Stimulated activated CD4-positive, alpha-beta T cell treated with anti-CD3 and anti-CD28 coated beads, TNF-alpha, amount 100 ng/mL, for 1 hour (primary cell): ENCODE measurements at places on chromosomes 13 and 19.

DNA sequence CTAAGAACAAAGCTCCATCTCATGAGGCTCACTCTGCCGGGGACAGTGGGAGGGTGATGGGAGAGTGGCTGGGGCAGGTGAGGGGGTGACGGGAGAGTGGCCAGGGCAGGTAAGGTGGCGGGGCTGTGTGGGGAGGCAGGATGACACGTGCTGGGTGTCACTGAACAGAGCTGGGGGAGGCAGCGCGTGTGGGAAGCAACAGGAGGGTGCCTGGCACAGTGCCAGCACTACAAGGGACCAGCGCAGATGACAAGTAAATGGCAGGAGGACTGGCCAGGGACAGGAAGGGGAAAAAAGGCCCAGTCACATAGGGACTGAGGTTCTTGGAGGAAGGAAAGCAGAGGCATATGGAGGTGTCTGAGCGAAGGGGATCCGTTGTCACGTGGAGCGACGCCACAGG lies 129.9 kb downstream of the RNF17 start:
- DNase-seq = no peak

- no peak for DNase-seq
These were observed 1624.1 kb upstream of the PRR20A start for GRCh38 chr13:55516610-55517009.

DNA sequence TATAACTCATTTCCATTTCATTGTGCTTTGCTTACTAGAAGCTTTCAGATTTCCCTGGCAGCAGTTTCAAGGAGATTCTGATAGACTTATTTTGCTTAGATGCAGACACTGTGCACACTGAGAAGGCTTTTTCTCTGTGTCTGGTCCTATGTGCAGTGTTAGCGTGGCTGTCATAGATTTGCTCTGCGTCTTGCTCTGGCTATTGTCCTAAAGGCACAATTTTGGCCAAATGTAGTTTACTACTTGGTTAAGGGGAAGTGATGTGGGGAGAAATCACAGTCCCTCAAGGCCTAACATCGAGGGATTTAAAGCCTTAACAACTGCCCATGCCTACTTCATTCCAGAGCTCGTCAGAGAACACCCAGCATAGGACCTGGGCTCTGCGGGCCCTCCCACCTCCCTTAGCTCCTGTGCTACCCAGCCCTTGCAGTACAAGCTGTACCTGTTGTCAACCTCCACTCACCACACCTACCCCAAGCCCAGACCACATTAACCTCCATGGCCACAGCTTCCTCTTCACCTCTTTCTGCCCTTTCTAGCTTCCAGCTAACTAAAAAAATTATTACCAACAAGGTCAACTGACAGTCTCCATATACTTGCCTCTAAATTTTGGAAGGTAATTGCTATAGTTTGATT lies 38.9 kb upstream of the KATNAL1 start:
- peak; percentile 7 for DNase-seq

DNA sequence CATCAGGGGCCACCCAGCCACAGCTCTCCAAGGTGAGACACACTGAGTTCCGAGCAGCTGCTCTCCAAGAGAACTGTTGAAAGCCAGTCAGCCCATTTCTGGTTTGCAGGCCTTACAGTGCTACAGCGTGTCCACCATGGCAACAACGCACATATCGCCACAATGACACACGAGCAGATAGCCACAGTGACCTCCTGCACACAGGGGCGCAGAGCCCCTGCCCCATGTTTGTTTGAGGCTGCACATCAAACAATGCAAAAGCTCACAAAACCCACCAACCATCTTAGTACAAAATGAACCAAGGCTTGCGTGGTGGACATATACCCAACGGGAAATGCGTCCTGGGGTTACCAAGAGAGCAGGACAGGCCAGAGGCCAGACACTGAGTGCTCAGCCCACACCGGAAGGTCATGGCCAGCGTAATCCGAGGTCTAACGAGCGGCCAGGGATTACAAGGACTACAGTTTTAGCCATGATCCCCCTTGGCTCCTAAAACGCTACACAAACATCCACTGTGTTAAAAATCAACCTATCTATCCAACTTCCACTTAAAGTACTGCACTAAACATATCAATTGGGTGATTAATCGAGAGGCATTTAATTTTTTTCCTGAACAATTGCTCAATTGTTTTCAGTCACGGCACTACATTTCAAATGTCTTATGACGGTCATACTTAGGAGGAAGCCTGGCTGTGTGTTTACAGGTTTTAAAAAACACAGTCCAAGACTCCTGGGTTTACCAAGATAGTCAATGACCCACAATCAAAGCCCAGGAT lies 56.0 kb downstream of the STK24 start:
- DNase-seq = no peak

DNA sequence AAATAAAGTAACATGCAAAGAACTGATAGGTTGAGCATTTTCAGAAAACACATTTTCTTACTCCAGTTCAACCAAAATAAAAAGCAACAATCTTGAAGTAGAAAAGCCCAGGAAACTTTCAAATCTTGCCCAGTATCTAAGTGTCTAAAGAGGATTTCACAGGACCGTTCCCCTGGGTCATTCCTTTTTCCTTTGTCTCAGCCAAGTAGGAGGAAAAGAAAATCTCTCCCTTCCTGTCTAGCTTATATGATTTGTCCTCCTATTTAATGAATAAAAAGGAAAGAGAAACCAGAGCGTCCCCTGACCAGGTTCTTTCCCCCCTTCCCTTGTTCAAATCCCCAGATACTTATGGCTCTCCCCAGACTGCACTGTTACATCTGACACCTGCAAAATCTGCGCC lies 248.0 kb downstream of the KCTD12 start:
- no peak for DNase-seq

- no peak for DNase-seq
These were observed 435 bp downstream of the SBK3 start for GRCh38 chr19:55544776-55545439.

DNA sequence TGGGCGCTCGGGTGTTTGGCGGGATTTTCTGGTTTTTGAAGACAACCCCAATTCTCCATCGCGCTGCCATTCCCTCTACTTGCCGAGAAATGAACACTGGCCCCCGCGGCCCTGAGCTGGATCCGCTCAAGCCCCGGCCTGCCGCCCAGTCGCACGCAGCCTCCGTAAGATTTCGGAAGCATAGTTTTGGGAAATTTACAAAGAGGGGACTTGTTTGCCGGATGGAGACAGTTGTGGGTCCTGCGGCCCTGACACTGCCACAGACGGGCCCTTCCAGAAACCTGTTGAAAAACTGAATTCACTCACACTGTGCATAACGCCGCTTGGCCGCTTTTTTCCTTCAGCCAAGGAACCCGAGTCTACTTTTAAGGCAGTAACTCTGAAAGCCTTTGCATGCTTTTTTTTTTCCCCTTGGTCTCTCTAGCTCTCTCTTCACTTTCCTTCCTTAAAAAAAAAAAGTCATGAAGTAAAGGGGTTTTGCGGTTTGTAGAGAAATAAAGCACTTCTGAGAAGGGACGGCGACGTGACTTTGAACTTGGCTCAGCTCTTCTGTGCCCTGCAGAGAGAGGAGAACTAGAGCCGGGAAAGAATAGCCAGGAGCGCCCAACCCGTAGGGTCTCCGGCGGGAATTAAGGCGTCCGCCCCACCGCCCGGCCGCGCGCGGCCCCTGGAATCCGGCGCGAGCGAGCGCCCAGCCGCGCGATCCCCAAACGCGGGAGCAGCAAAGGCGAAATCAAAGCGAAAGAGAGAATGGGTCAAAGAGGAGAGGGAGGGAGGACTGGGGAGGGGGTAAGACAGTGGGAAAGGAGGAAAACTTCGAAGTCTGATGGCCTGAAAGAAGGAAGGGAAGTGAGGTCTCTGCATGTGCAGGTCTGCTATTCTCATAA lies 3.4 kb upstream of the ZIC2 start:
- no peak for DNase-seq

DNA sequence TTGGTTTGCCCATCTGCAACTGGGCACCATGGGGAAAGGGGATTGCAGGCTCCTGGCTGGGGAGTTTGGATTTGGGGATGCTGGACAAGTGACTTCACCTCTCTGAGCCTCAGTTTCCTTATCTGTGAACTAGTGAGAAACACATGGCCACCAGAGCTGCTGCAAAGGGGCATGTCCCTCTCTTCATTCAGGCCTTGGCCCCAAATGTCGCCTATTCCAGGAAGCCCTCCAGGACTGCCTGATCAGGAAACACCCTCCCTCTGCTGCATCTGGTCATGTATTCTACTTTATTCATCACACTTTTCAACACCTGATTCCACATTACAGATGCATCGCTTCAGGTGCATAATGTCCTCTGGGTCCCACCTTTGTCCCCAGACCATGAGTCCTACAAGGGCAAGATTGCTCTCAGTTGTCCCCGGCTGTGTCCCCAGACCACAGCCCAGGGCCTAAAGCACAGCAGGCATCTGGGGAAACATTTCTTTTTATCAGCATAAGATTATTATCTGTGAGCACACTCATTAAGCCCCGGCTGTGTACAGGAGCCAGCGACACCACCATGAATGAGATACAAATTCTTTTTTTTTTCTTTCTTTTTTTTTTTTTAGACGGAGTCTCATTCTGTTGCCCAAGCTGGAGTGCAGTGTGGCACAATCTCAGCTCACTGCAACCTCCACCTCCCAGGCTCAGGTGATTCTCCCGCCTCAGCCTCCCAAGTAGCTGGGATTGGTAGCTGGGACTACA lies 37.5 kb downstream of the ARRDC2 start:
- no peak for DNase-seq

DNA sequence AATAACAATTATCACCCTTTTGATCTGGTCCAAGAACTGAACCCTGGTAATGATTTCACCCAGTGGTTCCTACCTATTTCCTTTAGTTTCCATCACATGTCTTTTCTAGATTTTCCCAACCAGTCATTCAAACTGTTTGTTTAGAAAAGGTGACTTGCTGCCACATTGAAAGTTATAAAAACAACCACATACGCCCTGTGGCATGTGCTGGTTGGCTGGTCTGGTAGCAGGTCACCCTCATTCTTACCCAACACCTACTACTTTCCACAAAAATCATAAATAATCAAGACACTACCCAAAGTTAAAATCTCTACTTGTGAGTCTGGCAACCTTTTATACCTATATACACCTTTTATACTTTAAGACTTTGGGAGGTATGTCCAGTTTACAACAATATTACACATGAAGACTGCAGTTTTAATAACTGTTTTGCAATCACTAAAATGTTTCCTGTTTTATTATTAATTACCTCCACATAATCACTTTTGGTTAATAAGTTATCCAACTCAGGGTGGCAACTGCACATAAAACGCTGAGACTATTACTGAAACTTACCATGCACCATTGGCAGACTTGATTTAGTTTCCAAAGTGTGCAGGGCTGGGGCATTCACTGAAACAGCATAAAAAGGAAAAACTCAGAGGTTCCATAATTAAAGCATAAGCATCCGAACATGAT lies 38.9 kb downstream of the DZIP1 start:
- DNase-seq = no peak

DNA sequence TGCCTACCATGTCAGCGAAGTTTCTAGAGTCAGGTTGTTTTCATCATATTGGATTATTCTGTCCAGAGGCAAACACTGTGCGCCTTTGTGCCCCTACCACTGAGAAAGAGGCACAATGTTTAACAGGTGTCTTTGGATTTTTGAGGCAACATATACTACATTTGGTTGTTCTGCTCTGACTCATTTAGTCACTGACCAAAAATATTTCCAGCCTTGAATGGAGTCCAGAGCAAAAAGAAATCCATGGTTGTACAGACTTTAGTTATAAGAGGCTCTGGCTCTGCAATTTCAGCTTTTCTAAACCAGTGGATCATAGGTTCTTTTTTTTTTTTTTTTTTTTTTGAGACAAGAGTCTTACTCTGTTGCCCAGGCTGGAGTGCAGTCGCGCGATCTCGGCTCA lies 35.7 kb downstream of the LACC1 start:
- DNase-seq = no peak

- no peak for DNase-seq
These were observed 11.2 kb downstream of the UNC13A start for GRCh38 chr19:17677002-17677401.

DNA sequence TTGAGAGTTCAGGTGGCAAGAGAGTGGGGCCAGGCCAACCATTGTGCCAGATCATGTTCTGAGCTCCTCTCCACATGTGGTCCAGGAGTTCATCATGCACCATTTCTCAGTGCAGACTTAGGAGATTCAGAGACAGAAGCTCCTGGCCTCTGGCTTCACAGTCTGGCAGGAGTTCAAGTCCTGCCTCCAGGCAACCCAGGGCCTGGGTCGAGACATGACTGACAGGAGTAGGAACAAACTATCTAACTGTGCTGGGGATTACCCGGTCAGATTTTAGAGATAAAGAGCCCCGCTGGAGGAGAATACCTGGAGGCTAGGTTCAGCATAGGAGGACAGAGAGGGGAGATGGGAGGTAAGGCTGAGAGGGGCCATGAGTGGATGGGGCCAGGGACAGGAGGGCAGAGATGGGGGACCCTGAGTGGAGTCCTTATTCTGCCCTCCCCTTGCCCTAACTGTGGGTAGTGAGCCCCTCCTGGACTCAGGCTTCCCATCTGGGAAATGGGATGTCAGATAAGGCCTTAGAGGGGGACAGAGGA lies 906 bp upstream of the CYP4F11 start:
- DNase-seq = no peak

DNA sequence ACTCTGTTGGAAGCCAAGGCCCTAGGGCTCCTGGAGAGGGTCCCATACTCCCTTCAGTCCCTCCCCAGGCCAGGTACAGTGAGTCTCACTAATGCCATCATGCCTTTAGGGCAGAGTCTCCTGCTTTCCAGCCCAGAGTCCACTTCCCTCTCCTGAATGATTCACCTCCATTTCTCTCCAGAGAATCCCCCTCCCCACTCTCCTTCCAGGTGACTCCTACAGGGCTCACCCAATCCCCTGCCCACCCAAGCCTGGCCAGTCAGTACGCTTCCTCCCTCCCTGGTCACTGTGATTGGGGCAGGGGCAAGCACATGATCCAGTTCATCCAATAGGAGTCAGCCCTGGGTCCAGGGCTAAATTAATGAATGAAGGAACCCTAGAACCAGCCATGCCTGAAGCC lies 35.0 kb upstream of the PNMA8B start:
- DNase-seq = no peak

- no peak for DNase-seq
These were observed at the start of gene IL11 for GRCh38 chr19:55370305-55370988. TSS of gene IL11 (minus strand) at chr19:55370463. CDS start at chr19:55370310, 153 bp downstream.

GRCh38 chr19:8396563-8397203 lies 6.5 kb downstream of the RAB11B start:
- DNase-seq = peak; percentile 20

GRCh38 chr19:1624458-1624857 lies 19.2 kb upstream of the UQCR11 start:
- peak; percentile 26 for DNase-seq

- no peak for DNase-seq
These were observed 44.8 kb upstream of the ALOX5AP start for GRCh38 chr13:30690282-30691188.

GRCh38 chr13:113123226-113124201 lies 915 bp downstream of the F10 start:
- no peak for DNase-seq

DNA sequence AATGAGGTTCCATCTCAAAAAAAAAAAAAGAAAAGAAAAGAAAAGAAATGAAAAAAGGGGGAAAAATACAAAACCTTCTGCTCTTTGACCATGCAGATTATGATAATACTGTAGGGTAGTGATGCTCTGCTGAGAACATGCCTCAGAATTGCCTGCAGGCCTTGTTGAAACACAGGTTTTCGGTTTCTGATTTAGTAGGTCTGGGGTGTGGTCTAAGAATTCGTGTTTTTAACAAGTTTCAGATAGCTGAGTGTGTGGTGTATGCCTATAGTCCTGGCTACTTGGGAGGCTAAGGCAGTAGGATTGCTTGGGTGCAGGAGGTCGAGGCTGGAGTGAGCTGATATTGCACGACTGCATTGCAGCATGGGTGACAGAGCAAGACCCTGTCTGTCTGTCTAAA lies 14.9 kb upstream of the CYP2B6 start:
- DNase-seq = no peak
